GM20000 (cell line): ENCODE measurements at places on chromosomes 12 and 14.

- no peak for DNase-seq
These were observed 222.5 kb downstream of the TMEM117 start for GRCh38 chr12:44058366-44058765.

GRCh38 chr12:27324530-27324929 lies 8.1 kb upstream of the BMAL2 start:
- DNase-seq = no peak

GRCh38 chr12:59082952-59083351 lies 162.6 kb upstream of the LRIG3 start:
- no peak for DNase-seq

DNA sequence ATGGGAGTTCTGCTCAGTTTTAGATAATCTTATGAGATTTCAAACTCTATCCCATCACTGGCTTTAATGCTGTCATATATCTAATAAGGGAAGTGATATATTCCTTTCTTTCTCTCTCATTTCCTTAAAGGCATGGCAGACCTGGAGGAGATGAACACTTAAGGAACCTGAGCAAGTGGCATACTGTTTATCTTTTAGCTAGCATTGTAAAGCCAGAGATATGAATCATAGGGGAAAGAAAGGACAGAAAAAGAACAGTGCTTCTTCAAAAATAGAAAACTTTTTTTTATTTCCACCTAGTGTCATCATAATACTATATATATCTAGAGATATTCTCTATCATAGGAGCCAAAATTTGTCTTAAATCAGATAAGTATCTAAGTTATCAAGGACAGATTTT lies 68.3 kb upstream of the PSMA6 start:
- no peak for DNase-seq

DNA sequence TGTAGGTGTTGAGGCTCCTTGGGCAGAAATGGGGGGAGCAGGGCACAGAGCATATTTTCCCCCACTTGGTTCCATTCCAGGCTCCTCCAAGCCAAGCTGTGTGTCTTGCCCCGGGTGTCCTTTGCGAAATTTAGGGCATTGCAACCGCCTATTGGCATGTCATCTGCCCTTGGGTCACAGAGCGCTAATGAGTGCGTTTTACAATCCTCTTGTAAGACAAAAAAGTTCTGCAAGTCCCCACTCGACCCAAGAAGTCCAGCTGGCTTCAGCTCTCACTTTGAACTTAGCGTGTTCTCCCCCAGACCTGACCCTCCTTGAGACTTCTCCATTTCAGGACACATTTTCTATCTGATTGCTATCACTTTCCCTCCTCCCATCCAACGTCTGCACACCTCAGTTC lies 6.1 kb upstream of the LRTM2 start:
- DNase-seq = no peak

DNA sequence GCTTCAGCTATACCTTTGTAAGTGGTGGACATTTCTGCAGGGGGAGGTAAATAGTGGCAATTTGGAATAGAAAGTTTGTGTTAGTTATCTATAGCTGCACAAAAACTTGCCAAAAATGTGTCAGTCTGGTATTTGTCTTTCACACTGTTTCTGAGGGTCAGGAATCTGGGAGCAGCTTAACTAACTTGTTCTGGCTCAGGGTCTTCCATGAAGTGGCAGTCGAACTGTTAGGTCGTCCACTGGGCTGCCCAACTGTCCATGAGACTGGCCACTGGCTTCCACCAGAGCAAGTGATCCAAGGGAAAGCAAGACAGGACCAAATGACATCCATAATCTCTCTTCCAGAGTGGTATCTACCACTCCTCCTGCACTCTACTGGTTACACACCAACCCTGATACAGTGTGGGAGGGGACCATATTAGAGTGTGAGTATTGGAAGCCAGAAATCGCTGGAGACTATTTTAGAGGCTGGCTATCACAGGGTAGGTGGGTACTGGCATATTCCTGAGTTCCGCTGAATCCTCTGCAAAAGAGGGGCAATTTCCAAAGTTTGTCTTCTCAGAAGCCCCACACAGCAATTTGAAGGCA lies 60.9 kb downstream of the DYRK2 start:
- DNase-seq = no peak

DNA sequence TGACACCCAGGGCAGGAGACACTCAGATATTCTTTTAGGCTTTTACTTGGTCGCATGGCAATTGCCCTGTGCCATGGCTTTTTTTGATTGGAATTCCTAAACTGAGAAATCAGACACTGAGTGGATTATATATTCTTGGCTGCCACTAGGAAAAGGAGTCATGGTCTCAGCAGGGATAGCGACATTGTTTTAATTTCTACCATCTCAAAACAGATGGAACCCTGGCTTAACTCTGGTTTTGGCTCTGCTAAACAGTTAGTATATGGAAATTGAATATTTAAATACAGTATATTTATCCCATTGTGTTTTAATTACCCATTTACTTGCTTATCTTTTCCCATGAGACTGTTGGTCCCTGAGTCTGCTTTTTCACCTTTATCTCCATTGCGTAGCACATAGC lies 84.0 kb downstream of the DACT1 start:
- no peak for DNase-seq

DNA sequence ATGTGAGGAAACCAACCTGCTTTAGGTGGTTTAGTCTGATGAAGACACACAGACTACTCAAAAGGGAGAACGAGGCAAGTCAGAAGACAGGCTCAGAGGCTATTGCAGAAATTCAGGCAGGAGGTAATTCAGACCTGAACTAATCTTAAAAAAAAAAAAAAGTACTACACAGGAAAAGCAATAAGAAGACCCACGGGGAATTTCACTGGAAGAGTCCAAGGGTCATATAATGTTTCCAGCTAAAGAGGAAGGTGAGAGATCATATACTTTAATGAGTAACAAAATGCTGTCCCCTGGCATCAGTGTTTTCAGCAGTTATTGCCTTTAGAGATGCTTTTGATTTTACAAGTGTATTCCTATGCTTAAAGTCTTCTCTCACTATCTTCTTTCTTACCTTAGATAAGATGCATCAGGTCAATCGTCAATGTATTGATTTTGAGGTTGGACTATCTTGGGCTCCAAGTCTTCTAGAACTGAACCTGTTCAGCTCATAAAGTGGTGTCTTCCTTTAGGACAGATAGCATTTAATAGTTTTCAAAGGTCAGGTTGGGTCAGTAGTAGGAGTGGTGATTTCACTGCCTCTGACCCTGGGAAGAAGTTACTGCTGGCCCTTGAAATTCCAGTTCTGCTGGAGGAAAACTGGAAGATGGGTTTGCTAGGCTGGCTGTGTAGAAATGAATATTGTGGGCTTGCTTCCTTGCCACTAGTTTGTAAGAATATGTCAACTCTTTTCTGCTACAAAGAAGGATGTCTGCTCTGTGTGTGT lies 60.0 kb downstream of the FAR2 start:
- no peak for DNase-seq

- DNase-seq = no peak
These were observed 12.7 kb downstream of the NGDN start for GRCh38 chr14:23481979-23482822.

DNA sequence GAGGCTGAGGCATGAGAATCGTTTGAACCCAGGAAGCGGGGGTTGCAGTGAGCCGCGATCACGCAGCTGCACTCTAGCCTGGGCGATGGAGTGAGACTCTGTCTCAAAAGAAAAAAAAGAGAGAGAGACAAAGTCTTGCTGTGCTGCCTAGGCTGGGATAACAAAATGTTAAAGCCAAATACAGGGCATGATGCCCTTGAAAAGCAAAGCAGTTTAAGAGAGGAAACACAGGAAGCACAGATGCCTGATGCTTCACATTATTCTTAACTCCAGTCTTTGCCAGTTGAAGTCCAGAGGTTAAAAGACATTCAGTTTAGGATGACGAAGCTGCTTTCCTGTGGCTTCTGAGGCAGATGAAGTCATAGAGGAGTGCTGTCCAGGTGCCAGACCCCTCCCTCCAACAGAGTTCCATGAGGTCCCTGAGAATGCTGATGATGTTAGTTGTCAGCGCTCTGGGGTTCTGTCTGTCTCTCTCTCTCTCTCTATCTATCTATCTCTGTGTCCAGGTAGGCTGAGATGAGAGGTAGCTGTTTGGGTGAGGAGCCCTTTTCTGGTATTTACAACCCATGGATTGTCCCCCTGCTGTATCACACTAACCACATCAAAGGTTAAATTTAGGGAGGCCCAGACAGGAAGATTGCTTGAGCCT lies 4.9 kb upstream of the MRPL52 start:
- DNase-seq = no peak

DNA sequence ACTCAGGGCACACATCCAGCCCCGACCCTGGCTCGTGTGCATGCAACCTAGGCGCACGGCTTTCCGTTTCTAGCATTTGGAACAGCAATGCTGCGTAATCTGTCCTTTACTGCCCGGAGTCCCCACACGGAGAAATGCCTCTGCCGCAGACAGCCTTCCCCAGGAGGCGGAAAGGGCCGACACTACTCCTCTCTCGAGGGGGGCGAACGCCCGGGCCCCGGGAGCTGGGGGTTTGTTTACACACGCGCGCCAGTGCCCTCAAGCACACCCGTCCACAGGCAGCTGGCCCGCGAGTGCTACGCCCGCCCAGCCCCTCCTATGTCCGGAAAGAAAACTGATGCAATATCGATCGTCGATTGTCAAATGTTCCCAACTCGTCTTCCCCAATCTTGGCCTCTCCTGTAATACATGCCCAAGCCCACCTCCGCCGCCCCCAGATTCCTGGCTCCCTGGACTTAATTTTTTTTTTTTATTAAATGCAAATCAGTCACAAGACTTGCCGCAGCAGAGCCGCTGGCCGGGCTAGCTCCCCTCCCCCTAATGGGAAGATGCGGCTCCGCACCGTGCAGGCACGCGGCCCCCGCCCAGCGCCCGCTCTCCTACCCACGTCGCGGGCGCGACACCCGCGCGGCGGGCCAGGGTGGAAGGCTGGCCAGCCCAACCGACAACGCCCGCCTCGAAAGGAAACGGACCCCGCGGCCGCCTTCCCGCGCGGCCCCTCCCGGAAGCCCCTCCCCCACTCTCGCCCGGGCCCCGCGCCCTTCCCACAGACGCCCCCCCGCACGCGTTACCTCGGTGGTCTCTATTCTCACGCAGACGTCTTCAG lies 642 bp downstream of the SLC38A2 start:
- DNase-seq = peak; percentile 67

GRCh38 chr12:62166525-62166924 lies 93.7 kb upstream of the USP15 start:
- no peak for DNase-seq

DNA sequence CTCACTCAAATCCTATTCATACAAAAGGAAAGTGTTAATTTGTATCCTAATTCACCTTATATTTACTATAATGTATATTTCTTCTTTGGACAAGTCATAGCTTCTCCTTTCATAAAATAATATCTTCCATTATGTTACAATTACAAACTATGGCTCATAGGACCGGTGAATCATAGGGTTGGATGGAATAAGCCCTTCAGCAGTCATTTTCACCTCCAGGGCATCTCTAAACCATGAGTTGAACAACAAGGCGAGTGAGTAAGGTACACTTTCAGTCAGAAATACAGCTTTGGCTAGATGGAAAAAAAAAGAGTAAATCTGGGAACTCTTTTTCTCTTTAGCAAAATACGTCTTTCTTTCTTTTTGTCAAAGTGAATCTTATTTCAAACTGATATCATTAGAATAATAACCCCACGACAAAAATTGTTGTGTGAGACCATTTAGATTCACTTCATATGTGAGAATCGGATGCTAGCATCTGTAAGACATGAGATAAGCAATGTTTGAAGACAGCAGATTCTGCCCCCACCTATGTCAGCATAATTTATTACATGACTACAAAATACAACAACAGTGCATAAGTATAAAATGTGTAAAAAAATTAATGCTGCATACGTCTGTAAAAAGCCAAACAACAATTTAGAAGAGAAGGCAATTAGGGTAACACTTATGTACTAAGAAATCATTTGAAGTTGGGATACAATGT lies 184.4 kb upstream of the SLC38A2 start:
- no peak for DNase-seq

DNA sequence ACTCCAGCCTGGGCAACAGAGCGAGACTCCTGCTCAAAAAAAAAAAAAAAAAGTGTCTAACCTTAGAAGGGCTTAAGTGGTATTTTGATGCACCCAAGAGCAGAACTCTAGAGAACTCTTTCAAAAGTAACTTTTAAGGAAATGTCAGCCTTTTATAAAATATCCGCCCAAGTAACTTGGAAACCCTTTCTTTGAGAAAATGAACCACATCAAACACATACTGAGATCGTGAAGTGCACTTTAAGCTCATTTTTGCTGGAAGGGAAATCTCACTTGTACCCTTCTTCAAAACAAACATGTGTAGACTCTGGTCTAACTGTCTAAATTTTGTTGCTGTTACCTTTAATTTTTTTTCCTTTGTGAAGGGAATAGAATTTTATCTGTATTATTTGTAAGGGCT lies 5.5 kb downstream of the C12orf56 start:
- DNase-seq = no peak

- DNase-seq = no peak
These were observed 309.2 kb downstream of the PAWR start for GRCh38 chr12:79381248-79382208.

DNA sequence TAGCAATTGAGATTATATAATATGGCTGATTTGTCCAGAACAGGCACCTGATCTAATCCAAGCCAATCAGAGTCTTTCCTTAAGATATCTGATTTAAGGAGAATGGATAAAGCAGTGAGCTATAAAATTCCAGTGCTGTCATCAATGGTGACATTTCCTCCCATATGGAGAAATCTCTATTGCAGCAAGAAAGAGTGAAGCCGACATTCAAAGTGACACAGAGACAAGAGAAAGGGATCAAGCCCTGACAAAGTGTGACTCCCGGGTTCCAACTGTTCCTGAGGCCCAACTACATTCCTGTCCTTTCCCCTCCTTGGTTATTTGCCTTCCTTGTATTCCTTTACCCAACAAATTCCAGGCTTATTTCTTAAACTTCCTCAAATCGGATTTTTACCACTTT lies 430.0 kb upstream of the SOX5 start:
- no peak for DNase-seq

DNA sequence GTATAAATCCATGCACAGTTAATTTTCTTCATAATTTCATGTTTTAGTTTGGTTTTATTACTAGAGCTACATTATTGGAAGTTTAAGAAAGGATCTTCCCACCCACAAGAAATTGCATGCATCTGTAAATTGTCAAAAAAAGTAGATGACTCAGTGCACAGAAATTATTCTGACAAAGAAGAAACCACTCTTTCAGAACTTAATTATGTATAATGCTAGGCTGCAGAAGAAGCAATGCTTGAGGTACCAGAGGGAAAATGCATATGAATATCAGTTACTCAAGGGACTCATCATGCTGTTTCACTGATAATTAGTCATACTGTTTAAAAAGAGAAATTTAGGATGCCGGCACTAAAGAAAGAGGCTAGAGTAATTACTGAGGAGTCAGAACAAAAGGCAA lies 147.0 kb downstream of the SLC16A7 start:
- no peak for DNase-seq

- DNase-seq = no peak
These were observed 1038.3 kb downstream of the BCL11B start for GRCh38 chr14:98233656-98234055.

- DNase-seq = no peak
These were observed 39.3 kb upstream of the FRMD6 start for GRCh38 chr14:51612449-51612848.

GRCh38 chr12:121803861-121804416 lies at the start of gene SETD1B:
Gene SETD1B (plus strand): TSS chr12:121804009. CDS start chr12:121804738, 729 bp downstream.
- DNase-seq = peak; percentile 70

GRCh38 chr12:50103767-50104321 lies at the start of gene GPD1:
Gene GPD1 (plus strand): TSS chr12:50104008. CDS start chr12:50104051, 43 bp downstream.
- DNase-seq = no peak

- DNase-seq = no peak
These were observed 78.8 kb upstream of the NEDD1 start for GRCh38 chr12:96828169-96828789.
